ENCODE measurements at places on chromosomes 1 and 21.
A peak's percentile ranks its signal among the peaks of the same experiment; 100 is the strongest.

DNA sequence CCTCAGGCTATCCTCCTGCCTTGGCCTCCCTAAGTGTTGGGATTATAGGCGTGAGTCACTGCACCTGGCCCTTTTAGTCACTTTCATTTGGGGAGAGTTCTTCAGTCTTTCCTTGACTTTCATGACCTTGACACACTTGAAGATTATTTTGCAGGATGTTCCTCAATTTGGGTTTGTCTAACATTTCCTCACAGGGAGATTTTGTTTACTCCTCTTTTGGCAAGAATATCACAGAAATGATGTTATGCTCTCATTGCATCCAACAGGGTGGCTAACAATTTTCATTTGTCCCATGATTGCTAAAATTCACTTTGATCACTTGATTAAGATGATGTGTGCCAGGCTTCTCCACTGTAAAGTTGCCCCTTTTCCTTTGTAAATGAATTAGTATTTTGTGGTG lies 164.0 kb downstream of the ADSS2 start:
- DNase-seq, result no peak

DNA sequence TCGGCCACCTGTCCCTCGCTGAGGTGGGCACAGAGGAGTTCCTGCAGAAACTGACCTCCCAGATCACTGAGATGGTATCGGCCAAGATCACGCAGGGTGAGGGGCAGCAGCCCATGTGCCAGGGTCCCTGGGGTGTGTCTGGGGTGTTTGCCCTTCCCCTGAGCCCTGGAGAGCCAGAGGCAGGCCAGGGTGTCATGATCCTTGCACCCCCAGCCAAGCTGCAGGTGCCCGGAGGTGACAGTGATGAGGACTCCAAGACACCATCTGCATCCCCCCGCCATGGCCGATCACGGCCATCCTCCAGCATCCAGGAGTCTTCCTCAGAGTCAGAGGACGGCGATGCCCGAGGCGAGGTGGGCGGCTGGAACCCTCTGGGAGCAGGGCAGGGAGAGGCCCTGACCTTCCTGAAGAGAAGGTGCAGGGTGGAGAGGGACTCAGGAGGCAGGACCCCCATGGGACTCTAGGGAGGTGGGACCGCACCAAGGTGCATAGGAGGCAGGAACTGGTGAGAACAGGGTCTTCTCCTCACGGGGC lies 69.5 kb downstream of the TRIM11 start:
- DNase-seq, result no peak

GRCh38 chr21:39094087-39094780 lies 89.0 kb downstream of the PSMG1 start:
- no peak for DNase-seq

DNA sequence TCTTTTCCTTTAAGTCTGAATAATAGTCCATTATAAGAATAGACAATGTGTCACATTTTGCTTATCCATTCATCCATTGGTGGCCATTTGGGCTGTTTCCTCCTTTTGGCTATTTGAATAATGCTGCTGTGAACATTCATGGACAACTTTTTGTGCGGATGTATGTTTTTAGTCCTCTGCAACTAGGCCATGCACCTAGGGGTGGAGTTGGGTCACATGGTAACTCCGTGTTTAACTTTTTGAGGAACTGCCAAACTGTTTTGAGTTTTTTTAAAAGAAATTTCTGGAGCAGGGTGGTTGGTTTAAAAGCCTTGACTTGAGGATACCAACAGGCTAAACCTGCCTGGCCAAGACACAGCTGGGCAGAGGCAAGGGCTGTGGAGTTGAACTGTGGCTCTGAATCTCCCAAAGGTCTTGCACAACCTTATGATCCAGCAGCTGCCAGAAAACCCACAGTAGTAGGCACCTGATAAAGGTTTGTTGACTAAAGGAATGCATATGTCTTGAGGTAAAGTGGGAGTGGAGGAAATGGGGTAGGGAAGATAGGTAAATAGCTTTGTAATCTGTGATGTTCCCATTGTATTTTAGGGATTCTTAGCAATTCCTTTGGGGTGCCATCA lies 5.6 kb upstream of the RPTN start:
- no peak for DNase-seq

DNA sequence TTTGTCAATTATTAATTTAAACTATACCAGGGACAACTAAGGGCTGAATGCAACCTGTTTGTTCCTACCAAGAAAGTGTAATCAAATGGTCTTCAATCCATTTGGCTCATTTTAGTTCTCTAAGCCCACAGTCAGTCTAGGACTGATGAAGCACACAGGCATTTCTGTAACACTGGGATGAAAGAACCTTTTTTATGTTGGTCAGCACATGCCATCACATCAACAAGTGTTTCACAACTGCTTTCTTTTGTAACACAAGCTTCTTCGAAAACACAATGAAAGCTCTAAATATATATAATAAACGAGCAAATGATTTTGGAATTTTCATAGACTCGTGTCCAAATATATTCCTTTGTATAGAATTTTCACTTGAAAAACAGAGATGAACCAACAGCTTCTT lies 28.8 kb downstream of the HEATR1 start:
- no peak for DNase-seq

DNA sequence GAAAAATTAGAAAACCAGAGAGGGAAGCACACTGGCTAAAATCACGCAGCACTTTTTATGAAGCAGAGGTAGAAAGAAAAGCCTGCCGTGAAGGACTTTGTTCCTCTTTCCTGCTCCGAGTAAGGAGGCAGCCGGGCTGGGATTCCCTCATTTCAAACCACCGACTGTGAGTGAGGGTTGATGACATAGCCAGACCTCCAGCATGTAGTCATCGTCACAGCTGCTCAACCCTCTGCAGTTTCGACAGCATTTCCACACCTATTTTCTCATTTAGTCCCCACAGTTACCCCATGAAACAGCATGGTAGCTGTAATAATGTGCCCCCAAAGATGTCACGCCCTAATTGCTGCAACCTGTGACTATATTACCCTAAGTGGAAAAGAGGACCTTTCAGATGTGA lies 35.3 kb downstream of the FCRL5 start:
- no peak for DNase-seq

- no peak for DNase-seq
Observed at GRCh38 chr1:116920211-116920610, 10.5 kb downstream of the PTGFRN start.

- DNase-seq, result no peak
Observed at GRCh38 chr1:207919523-207920170, 8.7 kb upstream of the CD34 start.

DNA sequence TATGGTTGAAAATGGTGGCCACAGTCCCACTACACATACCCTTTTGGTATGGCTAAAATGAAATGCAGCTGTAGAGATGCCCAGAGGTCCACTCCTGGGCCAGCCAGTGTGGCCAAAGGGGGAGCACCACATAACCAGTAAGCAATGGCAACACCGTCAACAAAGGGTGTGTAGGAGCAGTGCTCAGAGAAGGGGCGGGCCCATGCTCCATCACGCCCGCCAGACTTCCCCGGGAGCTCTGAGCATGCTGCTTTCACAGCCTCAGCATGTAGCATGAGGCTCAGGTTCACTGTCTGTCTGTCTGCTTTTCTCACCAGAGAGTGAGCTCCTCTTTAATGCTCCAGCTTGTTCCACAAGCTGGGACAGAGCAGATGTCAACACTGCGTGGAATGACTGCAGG lies 537.6 kb downstream of the MATN1 start:
- no peak for DNase-seq

GRCh38 chr1:176745945-176746344 lies 283.0 kb downstream of the PAPPA2 start:
- no peak for DNase-seq

- no peak for DNase-seq
Observed at GRCh38 chr1:8200317-8201115, 117.4 kb upstream of the SLC45A1 start.

GRCh38 chr1:205571747-205572146 lies 60.1 kb downstream of the ELK4 start:
- DNase-seq, result no peak

- DNase-seq, result no peak
Observed at GRCh38 chr1:34379911-34380310, 203.2 kb downstream of the C1orf94 start.

- no peak for DNase-seq
Observed at GRCh38 chr1:65147424-65148177, 402 bp upstream of the AK4 start.

GRCh38 chr1:206709772-206710459 lies 25.2 kb downstream of the MAPKAPK2 start:
- DNase-seq, result no peak

DNA sequence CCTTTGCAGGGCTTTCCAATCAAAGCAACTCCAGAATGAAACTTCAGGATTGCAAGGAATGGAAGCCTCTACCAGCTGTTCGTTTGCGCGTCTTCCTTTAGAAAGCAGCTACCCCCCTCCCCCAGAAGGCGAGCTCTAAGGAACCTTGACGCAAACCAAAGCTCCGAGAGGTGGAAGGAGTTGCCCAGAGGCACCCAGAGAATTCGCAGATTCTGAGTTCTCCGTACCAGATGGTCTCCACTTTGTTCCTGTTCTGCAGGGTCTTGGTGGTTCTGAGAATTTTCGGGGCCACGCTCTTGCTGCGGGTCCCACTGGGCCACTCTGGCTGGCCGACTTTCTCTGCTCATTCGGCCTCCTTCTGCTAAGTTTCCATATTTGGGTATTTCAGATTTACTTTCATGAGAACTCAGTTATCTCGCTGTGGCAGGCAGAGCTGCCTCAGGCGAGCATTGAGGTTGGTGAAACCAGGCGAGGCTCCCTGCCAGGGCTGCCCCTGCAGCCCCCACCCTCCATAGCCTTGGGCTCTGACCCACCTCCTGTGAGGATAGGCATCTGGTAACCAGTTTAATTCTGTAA lies 801 bp downstream of the TRAF5 start:
- DNase-seq, result peak; percentile 52

- DNase-seq, result no peak
Observed at GRCh38 chr1:93990010-93990409, 80.8 kb upstream of the GCLM start.

- no peak for DNase-seq
Observed at GRCh38 chr1:228739826-228740225, 4.5 kb downstream of the RHOU start.

- no peak for DNase-seq
Observed at GRCh38 chr1:59098655-59099054, 198.2 kb upstream of the FGGY start.

All from COR-L47 (cell line).